Posterior vena cava (tissue), 2 donors: ENCODE measurements at places on chromosomes 7 and 10.

GRCh38 chr7:71769326-71769725 is 637.4 kb downstream of the GALNT17 start:
- DNase-seq, result no peak

DNA sequence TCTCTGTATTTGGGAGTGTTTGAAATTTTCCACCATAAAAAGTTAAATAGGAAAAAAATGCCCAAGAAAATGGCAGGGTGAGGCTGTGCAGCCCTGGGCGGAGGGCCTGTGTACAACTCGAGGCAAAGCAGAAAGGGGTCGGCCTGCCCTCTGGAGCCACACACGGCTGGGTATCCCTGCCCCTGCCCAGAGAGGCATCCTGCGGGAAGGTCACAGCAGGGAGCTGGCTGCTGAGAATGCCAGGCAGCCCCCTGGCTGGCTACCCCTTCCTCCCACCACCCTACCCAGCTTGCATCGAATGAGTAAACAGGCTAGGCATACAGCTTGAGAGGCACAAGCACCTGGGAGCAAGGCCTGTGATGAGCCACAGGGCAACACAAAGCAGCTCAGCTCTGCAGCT is 46.1 kb downstream of the CAMK2B start:
- peak; percentile 59 for DNase-seq

DNA sequence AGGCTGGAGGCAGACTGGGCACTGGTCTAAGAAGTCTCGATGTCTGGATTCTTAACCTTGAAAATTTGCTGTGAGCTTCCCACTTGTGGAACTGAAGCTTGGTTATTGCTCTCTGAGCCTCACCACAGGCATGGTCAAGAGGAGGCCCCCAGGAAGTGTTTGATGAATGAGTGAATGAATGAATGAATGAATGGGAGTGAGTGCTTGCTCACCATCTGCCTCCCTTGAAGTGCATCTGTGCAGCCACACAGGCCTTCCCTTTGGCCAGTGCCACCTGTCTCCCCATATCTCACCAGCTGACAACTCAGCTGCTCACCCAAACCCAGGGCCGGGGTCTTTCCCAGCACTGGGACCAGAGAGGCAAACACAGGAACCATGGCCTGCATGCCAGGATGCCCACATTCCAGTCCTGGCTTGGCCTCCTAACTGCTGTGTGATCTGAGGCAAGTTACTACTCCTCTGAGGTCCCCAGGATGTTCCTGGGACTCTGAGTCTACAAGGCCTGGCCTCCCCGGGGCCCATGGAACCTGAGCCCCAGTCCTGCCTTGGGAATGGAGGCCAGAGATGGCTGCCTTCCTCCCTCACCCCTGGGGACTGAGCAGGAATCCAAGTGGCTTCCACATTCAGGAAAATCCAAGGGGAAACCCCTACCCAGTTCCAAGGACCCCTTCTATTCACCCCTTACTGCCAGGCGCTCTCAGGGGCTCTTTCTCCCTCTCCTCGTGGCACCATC is 51.4 kb upstream of the SLC29A3 start:
- no peak for DNase-seq

GRCh38 chr7:149764481-149765398 is 8.6 kb downstream of the ZNF467 start:
- DNase-seq, result no peak

GRCh38 chr7:26584987-26585665 is 279.3 kb downstream of the SKAP2 start:
- DNase-seq, result no peak

GRCh38 chr10:11255796-11256444 is 238.2 kb downstream of the CELF2 start:
- DNase-seq, result no peak

- no peak for DNase-seq
Observed at GRCh38 chr7:118109607-118110006, 74.4 kb upstream of the LSM8 start.

GRCh38 chr7:45071528-45071927 is 17.2 kb downstream of the NACAD start:
- no peak for DNase-seq

DNA sequence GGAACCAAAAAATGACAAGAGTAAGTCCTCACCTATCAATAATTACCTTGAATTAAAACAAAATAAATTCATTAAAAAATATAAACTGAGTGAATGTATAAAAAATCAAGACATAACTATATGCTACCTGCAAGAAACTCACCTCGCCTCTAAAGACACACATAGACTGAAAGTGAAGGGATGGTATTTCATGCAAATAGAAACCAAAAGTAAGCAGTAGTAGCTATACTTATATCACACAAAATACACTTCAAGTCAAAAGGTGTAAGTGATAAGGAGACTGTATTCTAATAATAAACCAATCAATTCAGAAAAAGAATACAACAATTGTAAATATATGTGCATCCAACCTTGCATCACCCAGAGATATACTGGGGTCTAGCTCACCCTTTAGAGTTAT is 332.6 kb downstream of the SH2D4B start:
- no peak for DNase-seq

DNA sequence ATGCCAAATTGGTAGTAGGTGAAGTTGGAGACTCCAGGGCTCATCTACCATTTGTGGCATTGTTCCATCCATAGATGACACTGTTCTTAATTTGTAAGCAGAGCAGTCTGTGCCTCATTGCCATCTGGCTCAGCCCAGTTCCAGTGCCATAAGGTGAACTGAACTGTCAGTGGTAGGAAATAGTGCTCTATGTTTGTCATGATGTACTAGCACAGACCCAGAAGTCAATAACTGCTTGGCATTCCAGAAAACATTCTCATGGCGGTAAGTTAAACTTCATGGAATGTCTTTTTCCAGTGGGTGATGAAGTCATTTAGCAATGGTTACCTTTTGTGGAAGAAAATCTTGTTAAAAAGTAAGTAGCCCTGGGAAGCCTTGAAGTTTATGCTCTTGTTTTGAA is 302.7 kb downstream of the SUGCT start:
- no peak for DNase-seq

DNA sequence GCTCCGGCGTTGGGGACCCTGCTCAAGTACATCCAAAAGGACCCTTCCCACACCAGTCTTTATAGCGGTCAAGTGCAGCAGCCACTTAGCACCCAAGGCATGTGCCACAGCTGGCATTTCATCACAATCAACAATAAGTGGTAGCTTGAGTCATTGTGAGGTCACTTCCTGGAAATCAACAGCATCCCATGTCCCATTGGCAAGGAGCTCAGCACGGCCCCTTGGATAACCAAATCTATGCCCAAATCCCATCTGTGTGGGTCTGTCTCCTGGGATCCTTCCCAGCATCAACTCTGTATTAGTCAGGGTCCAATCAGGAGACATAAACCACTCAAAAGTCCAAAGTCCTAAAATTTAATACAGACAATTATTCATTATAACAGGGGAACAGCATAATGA is 27.1 kb downstream of the MDH2 start:
- no peak for DNase-seq

DNA sequence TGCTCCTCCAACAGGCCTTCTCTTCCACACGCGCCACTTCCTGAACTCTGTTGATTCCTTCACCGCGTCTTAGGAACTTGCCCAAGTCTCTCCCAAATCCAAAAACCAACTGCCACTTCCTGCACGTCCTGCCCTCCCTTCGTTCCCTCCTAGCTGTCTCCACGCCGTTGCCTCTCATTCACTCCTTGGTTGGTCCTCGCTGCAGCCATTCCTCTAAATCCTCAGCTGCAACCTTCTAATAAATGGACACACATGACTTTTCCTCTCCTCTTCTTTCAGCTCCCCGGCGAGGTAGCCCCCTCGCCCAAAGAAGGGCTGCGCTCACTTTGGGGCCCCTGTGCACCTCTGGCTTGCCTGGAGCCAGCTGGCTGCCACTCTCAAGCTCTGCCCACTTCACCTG is 110.2 kb downstream of the XRCC2 start:
- DNase-seq, result peak; percentile 58

DNA sequence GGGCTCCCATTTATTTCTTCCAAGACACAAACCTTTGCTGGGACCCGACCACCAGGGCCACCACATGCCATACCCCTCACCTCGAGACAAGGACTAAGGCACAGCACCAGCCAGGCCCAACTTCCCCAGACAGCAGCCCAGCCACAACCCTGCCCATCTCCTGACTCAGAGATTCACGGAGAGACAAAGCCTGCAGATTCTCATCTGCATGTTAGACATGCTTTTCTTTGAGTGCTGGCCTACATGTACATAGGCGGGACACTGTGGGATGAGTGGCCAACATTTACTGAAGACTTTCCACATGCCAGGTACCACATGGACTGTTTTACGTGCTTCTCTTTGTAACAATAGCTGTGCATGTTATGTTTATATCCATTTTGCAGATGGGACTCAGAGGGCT is 221.3 kb upstream of the ZMIZ1 start:
- no peak for DNase-seq

DNA sequence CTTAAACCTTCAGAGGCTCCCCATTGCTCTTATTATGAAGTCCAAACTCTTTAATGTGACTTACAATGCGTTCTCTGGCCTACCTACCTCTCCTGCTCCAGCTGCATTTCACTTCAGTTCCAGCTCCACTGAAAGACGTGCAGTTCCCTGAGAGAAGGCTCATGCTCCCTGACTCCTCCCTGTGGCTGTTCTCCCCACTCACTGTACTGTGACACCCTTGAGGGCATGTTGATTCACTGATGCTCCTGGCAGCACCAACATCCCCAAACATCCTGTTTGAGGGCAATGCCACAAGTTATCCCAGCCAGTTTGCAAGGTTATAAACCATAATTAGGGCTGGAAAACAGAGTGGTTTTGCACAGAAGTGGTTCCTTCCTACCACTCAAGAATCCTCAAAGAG is 111.2 kb downstream of the LSM5 start:
- no peak for DNase-seq

- no peak for DNase-seq
Observed at GRCh38 chr10:78109210-78109609, 75.5 kb downstream of the RPS24 start.

GRCh38 chr10:3048119-3049019 is 19.0 kb upstream of the PFKP start:
- DNase-seq, result no peak
